ENCODE measurements at places on chromosomes 3 and 15.
A peak's percentile ranks its signal among the peaks of the same experiment; 100 is the strongest.

- DNase-seq, result no peak
Observed at GRCh38 chr3:124361566-124361965, 368.7 kb upstream of the UMPS start.

DNA sequence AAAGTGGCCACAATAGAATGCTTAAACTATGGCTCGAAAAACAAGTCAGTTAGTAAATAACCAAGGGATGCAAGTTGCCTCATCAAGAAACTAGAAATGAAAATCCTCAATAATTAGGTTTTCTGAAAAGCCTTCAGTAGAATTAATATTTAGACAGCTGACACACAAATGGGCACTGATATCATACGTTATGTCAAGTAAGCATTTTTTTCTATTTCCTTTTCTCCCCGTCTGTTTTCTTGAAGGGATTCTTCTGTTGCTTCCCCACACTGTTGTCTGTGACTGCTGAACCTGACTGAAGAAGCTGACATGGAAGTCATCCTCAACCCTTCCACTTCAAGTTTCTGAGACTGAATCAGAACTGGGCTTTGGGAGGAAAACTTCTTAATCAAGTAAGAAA lies 151.8 kb upstream of the CADM2 start:
- no peak for DNase-seq

DNA sequence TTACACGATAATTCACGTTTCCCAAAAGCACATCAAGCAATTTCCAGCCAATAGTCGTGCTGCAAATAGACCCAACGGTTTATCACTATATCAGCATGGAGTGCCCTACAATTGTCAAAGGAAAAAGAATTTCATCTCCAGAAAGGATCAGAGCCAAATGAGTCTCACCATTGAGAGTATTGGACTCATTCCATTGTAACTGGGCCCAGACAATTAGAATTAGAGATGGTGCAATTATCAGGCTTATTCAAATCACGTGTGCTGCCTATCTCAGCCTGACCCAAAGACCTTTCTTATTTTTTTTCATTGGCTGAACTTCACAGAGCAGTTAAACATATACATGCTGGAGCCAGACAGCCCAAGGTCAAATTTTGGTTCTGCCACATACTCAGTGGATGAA lies 87.0 kb upstream of the LRTM1 start:
- peak; percentile 12 for DNase-seq

DNA sequence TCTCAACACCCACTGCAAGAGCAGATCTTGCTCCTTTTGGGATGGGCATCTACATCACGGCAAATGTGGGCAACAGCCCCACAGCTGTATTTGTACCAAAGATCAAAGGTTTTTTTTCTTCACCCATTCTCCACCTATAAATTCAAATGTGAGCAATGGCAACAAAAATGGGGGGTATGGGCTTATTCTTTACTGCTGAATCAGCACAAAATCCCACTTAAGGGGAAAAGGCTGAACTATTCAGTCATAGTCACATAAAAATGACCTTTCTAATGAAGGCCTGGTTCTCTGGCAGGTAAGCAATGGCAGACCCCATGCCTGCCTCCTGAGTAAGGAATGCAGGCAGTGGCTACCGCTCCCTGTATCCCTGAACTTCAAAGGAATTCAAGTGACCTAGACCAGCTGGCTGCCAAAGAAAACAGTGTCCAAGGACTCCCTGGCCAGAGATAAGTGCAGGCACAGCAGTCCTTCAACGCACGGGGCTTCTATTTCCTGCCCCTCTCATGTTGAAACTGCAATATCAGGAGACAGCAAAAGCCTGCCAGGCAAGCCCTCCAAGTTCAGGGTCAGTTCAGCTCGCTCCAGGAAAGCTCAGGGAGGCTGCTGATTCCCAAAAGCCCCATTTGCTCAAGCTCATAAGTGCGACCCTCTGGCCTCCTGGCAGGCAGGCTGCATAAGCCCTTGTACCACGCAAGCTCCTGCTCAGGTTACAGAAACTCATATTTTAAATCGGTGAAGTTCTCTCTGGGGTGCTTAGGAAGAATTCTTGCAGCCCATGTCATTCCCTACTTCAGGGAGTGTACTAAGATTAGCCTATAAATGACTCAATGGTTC lies 134.1 kb downstream of the PDZRN3 start:
- DNase-seq, result no peak

DNA sequence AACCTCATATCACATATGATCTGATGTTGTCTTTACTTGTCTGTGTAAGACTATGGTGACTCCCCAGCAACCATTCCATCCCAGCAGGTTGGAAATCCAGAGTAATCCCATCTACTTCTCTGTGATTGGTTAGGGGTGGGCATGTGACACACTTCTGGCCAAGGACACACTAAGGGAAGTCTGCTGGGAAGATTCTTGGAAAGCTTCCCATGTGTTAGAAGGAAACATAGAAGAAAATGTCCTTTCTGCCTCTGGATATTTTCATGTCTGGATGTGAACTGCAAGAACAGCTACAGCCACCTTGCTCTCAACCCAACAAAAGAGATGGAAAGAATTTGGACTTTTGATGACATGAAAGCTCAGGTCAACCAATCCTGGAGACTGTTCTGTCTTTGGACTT lies 2.6 kb upstream of the UBE2Q2 start:
- DNase-seq, result peak; percentile 46

- no peak for DNase-seq
Observed at GRCh38 chr3:122055215-122055614, at the start of gene CD86. TSS of gene CD86 (plus strand) at chr3:122055362. CDS start at chr3:122055490, 128 bp downstream.

DNA sequence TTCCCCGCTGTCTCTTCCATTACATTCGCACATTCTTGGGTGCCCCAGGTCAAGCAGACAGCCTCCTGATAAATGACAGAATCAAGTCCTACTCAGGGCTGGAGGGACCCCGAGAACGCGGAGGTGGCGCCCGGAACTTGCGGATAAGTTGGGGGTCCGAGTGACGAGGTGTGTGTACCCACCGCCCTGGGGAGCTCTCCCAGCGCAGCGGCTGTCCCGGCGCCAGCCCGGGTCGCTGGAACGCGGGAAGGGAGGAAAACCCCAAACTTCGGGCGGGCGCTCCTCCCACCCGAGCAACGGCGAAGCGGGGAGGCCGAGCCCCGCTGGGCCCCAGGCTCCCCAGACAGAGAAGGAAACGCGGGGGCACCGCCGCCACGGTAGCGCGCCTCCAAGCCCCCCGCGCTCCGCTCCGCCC lies 550 bp downstream of the CLN6 start:
- DNase-seq, result no peak

- peak; percentile 77 for DNase-seq
Observed at GRCh38 chr15:56058986-56059385, 65.6 kb upstream of the NEDD4 start.

DNA sequence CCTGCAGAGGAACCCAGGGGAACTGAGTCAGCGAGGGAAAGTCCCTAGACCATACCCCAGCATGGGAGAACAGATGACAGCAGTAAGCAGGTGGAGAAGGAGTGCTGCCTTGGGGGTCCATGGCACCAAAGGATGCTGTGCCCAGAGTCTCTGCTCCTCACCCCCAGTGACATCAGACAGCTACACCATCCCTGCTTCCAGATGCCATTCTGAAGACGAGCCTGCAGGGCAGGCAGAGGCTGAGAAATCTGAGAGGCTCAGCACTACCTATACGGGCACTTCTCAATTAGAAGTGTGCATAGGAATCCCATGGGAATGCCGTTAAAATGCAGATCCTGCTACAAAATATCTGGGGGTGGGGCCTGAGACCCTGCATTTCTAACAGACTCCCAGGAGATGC lies 211.3 kb upstream of the NSMCE3 start:
- no peak for DNase-seq

DNA sequence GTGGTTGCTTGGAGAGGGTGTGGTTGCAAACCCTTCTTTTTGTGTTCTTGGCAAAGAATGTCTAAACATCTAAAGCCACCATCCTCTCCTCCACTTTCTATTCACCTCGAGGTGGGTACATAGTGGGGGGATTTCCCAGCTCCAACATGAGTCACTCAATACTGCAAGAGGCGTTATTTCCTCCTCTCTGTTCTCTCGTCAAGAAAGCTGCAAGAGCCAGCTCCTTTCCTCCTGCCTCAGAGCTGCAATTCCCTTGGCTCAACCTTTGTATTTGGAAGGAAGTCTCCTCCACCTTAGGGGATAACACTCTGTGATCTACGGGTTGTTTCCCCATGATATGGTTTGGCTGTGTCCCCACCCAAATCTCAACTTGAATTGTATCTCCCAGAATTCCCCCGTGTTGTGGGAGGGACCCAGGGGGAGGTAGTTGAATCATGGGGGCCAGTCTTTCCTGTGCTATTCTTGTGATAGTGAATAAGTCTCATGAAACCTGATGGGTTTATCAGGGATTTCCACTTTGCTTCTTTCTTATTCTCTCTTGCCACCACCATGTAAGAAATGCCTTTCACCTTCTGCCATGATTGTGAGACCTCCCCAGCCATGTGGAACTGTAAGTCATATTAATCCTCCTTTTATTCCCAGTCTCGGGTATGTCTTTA lies 138.4 kb downstream of the PLCL2 start:
- no peak for DNase-seq

DNA sequence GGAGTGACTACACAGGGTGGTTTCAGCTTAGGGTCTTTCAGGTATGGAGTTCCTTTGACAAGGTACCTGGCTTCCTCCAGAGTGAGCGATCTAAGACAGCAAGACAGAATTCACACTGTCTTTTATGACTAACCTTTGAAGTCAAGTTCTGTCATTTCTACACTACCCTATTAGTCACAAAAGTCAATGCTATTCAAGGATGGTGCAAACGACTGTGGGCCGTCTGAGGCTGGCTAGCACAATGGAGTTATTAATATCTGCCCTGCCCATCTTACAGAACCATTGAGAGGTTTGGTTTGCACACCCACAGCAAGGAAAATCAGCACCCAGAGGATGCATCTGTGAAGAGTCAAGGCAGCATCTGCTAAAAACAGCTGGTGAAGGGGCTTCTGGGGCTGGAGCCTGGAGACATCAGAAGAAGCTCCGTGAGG lies 62.9 kb upstream of the XCR1 start:
- no peak for DNase-seq

DNA sequence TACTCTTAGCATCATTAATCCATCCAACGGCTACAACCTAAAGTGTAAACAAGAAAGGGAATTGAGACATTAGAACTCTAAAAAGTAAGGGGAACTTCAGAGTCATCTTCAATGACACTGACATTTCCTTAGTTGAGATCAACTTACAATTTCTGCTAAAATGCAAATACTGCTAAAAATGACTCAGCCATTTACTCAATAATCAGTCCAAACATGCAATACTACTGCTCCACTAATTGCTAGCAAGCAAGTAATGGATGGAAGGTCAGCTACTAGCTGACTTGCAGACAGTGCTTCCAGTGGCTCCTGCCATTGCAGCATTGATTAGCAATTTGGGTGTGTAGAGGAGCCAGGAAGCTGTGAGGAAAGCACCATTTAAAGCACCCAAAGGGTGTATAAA lies 28.4 kb downstream of the CD200R1L start:
- DNase-seq, result no peak

DNA sequence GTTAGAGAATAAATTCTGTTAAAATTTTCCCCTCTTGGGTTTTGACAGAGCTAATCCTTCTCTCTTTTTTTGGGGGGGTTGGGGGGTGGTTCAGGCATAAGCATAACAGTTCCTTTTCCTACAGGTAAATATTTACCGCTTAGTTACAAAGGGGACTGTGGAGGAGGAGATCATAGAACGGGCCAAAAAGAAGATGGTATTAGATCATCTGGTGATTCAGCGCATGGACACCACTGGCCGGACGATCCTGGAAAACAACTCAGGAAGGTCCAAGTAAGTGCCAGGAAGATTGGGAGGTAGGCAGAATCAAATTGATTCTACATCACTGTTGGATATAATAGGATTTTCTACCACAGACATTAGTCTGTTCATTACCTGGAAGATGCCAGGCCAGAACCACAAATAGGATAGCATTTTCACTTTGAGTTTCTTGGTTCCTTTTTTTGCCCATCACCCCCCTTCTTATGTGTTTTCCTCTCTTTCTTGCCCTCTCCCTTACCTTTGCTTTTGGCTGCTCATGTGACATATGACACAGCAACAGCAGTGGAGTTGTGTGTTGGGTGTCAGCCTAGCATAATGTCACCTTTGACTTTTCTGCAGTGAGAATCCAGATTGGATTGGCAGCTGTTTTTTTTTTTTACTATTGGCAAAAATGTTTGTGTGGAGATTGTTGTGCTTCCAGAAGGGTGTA lies 79.0 kb downstream of the CHD2 start:
- DNase-seq, result no peak

DNA sequence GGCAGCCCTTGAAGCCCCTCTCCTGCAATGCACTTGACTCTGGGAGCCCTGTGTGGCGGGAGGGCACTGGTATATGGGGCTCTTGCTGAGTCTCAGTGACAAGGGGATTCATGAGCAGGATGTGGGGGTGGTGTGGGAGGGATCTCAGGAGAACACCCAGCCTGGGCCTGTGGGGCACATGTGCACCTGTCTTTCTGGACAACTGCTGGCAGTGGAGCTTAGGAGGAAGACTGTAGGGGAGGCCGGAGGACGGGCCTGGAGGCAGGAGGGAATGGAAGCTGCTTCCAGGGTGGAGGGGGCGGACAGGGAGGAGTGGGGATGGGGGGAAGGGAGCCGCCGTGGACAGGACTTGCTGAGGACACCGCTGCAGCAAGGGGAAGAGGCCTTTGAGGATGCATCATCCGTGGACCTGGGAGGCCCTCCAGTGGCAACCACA lies 10.8 kb upstream of the SNRPA1 start:
- DNase-seq, result no peak

DNA sequence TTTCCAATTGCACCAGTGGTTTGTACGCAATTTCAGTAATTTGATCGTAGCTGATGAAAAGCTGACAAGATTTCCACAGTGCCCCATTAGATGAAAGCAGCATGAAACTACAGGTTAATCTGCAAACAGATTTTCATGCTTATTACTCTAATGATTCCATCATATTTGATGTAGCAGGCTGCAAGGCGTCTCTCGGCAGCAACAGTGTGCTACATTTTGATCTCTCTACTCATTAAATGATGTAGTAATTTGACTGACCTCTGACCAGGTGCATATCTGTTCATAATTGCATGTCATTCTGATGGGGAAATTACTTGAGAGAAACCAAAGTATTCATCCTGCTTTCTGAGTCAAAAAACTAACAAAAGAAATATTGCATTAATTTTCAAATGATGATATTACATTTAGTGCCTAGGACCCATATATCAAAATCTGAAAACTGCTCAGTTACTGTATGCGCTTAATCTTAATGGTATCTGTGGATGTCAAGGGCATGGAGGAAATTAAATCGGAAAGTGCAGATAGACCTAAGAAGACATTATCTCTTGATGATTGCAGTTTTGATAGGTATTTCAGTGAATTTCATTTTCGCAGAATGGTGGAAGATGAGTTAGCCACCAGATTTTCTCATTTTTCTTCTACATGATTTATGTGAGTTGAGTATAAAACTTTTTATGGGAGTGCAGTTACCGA lies 198.5 kb downstream of the RSRC1 start:
- DNase-seq, result no peak

DNA sequence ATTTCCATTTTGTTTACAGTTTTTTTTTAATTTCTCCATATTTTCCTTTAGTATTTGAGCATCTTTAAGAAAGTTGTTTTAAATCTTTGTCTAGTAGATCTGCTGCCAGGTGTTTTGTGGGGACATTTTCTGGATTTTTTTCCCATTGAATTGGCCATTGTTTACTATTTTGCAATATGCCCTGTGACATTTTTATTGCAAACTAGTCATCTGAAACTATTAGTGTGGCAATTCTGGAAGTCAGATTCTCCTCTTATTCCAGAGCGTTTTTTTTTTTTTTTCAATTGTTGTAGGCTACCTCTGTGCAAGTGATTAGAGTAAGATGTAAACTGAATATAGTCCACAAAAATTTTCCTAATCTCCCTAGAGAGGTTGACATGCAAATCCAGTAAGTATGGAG lies 334.2 kb downstream of the PYDC2 start:
- no peak for DNase-seq
